NCI-H2081 (cell line): ENCODE measurements at places on chromosomes 16 and 17.
A peak's percentile ranks its signal among the peaks of the same experiment; 100 is the strongest.

DNA sequence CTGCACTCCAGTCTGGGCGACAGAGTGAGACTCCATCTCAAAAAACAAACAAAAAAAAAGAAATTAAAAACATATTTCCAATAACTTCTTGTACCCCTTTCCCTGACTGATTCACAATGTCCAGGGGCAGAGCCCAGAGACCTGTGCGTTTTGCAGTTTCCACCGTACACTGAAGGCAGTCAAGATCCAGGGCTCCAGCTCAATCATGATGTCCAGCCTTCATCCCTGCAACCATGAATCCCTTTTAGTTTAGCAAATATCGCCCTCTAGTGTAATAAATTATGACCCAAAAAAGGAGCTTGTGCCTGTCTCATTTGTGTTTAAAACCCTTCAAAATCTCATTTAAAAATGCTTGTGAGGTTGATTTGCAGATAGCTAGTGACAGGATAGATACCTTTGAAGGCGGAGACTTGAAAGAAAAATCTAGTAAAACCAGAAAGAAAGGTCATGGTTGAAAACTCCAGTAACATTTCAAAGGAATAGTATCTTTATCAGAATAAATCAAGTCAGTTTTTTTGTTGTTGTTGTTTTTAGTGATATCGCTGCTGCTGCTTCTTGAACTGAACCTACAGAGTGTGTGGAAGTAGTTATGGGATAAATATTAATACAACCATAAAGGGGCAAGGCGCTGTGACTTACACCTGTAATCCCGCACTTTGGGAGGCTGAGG, 3.7 kb upstream of the ERN1 start:
- peak; percentile 73 for DNase-seq

- no peak for DNase-seq
Measured at GRCh38 chr17:49339354-49339753, 22.7 kb downstream of the ZNF652 start.

- no peak for DNase-seq
Measured at GRCh38 chr17:62966426-62967204, 580 bp downstream of the TANC2 start.

DNA sequence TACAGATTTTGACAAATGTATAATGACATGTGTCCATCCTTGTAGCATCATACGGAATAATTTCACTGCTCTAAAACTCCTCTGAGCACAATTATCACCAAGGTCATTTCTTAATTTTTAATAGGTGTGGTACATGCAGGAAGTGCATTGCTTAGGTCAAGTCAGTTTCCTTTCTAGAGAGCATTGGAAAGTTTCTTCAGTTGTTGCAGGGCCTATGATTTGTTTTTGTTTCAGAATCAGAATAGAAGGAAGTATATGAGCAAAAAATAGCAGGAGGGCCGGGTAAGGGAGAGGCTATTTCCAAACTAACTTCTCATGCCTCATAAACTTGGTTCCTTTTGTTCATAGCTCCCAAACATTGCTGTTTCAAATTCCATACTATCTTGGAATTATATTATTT, 24.0 kb upstream of the SLFN5 start:
- DNase-seq: no peak

GRCh38 chr17:15377616-15378015, 36.2 kb upstream of the TEKT3 start:
- no peak for DNase-seq

DNA sequence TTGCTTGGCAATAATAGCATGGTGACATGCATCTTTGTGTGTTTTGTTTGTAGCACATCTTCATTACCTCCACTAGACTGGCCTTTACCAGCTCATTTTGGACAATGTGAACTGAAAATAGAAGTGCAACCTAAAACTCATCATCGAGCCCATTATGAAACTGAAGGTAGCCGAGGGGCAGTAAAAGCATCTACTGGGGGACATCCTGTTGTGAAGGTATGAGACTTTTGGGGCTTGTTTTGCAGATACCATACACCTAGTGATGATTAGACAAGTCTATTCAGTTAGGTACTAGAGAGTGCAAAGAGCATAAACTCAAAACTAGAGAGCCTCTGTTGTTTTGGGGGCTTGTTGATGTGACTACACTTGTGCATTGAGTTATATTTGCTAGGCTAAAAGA, 41.2 kb downstream of the NFATC3 start:
- no peak for DNase-seq

- DNase-seq: no peak
Measured at GRCh38 chr16:64211331-64211730, 910.5 kb downstream of the CDH11 start.

DNA sequence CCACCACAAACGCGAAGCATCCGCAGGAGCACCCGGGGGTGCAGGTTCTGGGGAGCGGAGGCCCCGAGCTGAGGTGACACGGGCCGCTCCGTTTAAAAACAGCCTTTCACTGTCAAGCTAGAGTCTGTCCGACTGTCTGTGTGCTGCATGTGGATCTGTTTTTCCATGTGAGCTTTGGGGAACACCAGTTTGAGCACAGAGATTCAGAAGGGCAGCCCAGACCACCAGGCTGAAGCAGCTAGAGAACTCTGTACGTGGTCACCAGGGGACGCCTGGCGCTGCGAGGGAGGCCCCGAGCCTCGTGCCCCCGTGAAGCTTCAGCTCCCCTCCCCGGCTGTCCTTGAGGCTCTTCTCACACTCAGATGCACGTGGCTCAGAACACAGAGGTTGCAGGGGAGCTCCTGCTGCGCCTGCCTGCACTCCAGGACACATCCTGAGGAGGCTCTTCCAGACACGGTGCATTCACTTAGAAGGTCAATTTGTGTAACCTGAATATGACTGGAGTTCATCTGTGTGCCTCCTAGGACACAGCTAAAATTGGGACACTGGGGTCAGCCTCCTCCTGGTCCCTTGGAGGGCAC, 15.7 kb upstream of the FOXK2 start:
- no peak for DNase-seq

- no peak for DNase-seq
Measured at GRCh38 chr17:75272848-75273184, 1.8 kb upstream of the MIF4GD start.

- peak; percentile 30 for DNase-seq
Measured at GRCh38 chr16:3004319-3004718, 8.4 kb upstream of the CLDN9 start.
